ENCODE measurements at places on chromosomes 1 and 21.

DNA sequence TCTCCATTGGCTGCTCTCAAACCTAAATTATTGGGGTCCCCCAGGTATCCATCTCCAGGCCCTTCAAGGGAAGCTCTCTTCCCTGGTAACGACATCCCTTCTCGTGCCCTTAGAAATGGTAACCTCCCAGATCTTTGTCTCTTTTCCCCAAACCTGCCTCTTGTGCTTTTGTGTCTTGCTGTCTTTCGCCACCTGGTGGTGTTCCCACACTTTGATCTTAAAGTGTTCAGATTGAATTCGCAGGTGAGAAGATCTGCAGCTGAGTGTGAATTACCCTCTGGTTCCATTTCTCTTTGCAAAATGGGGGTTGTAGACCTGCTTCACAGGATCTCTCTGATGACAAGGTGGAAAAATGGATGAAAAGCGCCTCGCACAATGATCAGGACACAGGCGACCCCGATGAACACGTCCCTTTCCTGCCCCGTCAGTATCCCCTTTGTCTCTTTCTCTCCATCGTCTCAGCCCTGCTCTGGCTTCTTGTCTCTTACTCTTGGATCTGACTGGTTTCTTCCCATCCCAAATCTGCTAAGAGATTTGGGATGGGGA lies 53.1 kb downstream of the DOP1B start:
- DNase-seq = no peak

DNA sequence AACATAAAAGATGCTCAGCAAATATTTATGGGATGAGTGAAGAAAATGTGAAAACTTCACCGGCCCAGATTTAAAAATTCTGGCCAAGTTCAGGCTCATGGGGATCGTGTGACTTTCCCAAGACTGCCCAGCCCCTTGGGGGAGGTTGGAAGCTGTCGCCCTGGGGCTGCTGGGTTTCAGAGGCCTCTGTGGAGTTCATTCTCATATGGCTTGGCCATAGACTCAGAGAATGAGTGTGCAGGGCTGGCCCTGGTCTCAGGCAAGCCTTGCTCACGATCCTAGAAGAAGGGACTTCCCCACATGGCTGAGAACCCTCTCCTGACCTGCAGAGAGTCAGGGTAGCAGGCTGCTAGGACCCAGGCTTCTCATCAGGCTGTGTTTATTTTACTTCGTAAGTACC lies 24.6 kb downstream of the PADI2 start:
- DNase-seq = no peak

DNA sequence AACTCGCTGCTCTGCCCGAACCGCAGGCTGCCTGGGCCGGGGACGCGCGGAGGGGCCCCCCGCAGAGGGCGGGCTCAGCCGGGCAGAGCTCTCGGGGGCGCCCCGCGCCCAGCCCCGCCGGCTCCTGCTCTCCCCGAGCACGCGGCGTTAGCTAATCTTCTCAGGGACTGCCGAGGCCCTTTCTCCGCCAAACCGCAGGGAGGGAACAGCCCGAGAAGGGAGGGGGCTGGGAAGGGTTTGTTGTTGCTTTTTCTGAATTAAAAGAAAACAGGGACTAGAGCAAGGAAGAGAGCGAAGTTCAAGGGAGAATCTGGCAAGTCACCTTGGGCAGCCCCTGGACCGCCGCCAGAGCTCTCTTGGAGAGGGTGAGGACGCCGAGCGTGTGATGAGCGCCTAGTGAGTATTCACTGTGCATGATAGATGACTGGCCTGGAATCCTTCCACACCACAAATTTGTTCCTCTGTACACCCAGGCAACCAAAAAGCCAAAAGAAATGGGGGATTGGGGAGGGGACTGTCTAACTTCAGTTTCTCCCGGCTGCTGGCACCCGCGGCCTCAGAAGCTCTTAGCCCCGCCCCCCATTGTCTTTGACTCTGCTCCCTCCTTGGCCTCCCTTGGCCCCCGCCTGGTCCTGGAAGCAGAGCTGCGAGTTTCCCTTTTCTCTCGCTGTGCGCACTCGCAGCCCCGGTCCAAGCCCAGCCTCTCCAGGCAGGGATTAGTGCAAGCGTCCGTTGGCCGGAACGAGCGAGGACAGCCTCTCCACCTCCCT lies 19.7 kb upstream of the LMX1A start:
- DNase-seq = peak; percentile 82

GRCh38 chr1:176692431-176692830 lies 229.5 kb downstream of the PAPPA2 start:
- DNase-seq = no peak

DNA sequence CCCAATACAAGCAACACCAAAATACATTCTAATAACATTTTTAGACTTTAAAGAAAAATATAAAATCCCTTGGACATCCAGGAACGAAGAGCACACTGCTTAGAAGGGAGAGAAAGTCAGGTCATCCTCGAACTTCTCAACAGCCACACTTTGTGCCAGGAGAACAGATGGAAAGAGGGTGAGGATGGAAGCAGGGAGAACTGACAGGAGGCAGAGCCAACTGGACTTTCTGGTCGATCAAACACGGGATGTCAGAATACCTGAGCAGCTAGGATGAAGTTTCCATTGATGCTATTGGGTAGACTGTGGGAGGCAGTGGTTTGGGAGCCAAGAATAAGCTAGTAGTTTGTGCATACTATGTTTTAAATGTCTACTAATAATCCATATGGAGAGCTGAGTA lies 111.4 kb downstream of the TOMM20 start:
- DNase-seq = no peak

DNA sequence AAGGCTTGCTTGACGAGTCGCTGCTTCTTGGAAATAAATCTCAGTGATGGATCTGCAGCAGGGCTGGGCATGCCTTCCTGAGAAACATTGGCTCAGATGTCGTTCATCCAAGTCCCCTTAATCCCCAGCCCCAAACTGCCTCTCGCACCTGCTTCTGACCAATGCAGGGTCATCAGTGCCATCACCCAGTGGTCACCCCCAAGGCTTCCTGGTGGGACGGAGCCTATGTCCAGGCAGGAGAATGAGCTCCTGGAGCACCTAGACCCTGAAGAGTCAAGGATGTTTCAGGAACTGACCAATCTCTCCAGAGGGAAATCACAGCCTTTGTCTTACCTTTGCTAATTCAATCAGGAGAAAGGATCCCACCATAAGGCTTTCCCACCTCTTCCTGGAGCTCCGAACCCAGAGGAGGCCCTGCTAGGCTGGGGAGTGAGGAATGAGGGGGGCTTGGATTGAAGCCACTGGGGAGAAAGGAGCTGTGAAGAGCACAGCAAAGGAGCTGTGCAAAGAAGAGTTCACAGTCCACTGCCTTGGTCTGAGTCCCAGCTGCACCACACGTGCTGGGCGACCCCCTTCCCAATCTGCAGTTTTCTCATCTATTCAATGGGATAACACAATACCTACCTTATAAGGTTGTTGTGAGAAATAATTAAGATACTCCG lies 416.1 kb downstream of the NPHP4 start:
- peak; percentile 20 for DNase-seq

GRCh38 chr1:150295476-150295875 lies 1.8 kb downstream of the MRPS21 start:
- DNase-seq = no peak

DNA sequence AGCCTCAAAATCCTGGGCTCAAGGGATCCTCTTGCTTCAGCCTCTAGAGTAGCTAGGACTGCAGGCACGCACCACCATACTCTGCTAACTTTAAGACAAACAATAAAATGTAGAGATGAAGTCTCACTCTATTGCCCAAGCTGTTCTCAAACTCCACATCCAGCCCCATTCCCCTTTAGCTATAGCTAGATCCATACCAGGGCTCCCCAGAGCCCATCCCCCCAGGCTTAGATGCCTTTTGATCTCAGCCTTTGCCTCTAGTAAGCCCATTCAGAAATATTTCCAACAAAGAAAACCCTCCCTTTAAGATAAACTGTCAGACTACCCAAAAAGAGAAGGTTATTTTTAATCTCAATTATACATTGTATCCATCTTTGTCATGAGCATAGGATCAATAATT lies 325.4 kb downstream of the CHRM3 start:
- DNase-seq = no peak

GRCh38 chr1:20706841-20707240 lies 11.0 kb downstream of the KIF17 start:
- no peak for DNase-seq

DNA sequence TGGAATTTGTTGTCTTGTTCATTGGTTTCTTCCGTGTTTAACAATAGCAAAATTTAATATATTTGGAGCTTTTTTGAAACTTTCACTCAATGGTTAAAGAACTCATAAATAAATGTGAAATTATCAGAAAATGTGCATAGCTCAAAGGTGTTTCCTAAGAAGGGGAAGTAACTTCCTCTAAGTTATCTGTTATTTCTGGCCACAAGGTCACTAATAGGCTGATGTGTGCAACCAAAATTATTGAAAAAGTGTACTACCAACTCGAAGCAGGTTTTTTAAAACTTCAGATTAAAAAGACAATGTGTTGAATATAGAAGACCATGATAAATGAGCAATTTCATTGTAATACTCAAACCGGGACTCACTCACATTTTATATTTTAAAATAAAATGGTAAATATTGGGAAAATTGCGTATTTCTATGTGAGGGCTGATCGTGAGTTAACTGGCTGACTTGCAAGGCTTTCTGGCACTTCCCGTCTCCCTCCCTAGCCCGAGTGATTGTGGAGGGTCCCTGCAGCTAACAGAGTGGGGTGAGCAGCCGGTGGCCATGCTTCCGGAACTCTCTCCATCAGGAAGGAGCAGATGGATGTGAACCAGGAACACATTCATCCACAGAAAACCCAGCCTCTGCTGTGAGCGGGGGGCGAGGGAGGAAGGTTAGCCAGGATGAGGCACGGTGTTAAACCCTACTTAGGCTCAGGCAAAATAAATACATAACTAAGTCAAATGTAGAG lies 96.9 kb downstream of the ERG start:
- no peak for DNase-seq

- no peak for DNase-seq
These were observed 3.8 kb upstream of the CACYBP start for GRCh38 chr1:174995916-174996315.

GRCh38 chr1:156658945-156659574 lies 17.1 kb downstream of the BCAN start:
- no peak for DNase-seq

GRCh38 chr1:224860488-224861338 lies 68.8 kb upstream of the DNAH14 start:
- DNase-seq = no peak

DNA sequence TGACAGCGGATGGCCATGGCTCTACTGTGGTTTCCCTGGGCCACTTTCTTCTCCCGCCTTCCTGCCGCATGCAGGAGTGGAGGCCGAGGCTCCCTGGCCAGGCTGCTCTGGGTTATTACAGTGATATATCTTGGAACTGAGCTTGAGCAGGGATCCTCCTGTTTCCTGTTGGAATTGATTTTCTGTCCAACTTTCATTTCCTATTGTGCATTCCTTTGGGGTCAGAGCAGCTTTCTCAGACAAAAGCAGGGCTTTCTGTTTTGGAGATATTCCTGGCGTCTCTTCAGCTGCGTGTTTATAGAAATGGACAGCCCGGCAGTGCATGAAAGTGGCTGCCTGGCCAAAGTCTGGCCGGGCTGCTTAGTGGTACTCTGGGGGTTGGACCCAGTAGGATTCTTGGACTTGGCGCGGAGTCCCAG lies 146.4 kb downstream of the KIF26B start:
- DNase-seq = no peak

DNA sequence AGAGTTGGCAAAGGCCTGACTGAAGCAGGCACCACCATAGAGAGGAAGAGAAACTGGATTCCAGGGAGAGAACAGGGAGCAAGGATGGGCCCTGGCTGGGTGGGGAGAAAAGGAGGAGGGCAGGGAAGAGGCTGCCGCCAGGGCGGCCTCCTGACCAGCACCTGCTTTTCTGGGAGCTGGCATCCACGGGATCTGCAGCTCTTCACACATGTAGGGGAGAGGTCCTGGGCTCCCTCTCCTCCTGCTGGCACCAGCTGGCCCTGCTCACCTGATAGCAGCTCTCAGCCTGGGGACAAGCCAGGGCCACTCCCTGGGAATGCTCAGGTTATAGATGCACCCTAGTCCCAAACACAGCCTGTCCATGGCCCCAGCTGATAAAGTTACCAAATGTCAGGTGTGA lies 39.9 kb downstream of the TEX35 start:
- DNase-seq = no peak

DNA sequence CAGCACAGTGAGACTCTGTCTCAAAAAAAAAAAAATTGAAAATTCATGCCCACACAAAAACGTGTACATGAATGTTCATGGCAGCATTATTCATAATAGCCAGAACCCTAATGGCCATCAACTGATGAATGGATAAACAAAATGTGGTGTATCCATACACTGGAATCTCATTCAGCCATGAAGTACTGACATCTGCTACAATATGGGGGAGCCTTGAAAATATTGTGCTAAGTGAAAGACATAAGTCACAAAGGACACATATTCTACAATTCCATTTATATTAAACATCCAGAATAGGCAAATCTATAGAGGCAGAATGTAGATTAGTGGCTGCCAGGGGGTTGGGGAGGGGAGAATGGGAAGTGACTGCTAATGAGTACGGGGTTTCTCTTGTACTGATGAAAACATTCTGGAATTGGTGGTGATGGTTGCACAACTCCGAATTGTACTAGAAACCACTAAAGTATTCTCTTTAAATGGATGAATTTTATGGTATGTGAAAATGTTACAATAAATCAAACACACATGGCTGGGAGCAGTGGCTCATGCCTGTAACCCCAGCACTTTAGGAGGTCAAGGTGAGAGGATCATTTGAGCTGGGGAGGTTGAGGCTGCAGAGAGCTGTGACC lies 33.0 kb upstream of the KCNN3 start:
- DNase-seq = no peak

GRCh38 chr1:17259233-17259873 lies 10.5 kb downstream of the PADI3 start:
- DNase-seq = no peak

DNA sequence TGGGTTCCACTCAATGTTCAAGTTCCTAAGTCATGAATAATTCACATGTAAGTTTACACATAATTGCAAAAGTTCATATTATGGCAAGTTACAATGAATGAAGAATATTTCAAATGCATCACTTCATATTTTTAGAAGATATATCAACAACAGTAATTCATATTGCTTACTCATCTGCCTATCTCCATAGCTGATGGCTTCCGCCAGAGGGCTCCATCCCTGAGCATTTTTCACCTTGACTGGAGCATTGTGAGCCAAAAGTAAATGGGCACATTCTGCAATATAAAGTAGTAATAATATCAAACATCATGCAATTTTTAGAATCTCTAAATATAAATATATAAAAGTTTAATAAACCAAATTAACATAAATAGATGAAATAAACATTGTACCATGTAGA lies 29.8 kb downstream of the ANKRD13C start:
- DNase-seq = no peak

DNA sequence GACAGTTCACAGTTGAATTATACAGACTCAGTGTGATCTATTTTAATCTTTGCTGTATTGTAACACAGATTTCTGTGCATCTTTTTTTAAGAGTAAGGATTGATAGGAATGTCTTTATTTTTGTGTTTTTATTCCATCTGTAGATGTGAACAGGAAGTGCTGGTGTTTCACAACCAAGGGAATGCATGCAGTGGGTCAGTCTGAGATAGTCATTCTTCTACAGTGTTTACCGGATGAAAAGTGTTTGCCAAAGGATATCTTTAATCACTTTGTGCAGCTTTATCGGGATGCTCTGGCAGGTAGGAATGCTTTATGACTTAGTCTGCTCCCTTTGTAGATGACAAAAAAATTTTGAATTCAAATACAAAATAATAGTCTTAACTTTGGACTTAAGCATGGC lies 84.5 kb downstream of the CC2D1B start:
- DNase-seq = no peak

Data from ecto neural progenitor cell (in vitro differentiated cells).